ENCODE measurements at places on chromosomes 6 and 20.

- DNase-seq = no peak
Observed at GRCh38 chr6:168627506-168628175, 186.7 kb downstream of the SMOC2 start.

GRCh38 chr6:4319981-4320683 lies 184.8 kb upstream of the ECI2 start:
- DNase-seq = no peak

DNA sequence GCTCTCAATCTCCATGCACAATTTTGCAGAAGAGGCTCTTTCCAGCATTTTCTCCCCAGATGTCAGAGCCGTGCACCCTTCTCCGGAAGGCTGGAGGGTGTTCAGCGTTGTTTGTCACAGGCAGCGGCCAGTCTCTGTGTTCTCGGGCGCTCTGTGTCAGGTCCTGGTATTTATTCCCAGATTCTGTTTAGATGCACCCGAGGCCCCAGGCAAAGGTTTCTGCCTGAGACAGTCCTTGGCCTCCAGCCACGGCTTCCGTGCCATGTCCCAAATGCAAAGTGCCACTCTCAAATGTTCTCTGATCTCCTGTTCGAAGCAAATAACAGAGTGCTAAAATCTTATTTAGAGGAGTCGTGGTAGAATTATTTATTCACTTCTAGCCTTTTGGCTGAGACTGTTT lies 140.3 kb upstream of the AGPAT4 start:
- DNase-seq = no peak

DNA sequence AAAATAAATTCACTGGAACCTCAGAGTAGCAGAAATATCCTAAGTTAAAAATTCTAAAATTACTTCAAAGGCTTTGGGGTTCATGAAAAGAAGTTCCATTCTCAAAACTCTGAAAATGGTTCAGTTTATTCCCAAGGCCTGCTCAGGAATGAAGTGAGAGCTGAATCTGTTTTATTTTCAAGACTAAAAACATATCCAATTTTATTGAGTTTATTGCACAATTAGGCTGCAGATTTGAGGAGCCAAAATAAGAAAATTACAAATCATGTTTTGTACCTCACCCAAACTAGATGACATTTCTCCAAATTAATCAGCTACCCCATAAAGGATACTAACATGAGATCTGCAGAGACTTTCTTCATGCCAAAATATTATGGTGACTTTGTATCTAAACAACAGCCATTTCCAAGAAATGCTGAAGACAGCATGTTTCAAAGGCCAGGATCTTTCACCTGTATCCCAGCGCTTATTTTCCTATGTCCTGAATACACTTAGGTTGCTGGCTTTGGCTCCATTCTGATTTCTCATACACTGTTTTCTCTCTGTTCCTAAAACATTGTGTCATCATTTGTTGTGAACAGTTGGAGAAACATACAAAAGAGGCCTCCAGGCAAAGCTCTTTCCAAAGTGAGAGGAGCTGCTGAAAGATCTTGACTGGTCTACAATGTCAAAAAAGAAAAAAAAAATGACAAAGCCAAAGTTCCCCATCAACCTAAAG lies 85.7 kb upstream of the F13A1 start:
- DNase-seq = no peak

All from stimulated activated CD4-positive, alpha-beta T cell treated with anti-CD3 and anti-CD28 coated beads, Interleukin-2, amount 100 ng/mL, for 48 hours (primary cell).